Activated CD8-positive, alpha-beta T cell treated with anti-CD3 and anti-CD28 coated beads for 36 hours (primary cell): ENCODE measurements at places on chromosomes 5 and 9. TPM values are rescaled to one million over a fixed set of nuclear protein-coding genes. Genes with fewer than 3 reads are reported as not detected.

- H3K36me3 ChIP-seq = no peaks in the 10 kb centered on the region
- DNase-seq = no peak
- no peaks in the 10 kb centered on the region for H3K27me3 ChIP-seq
- no peak overlapping the region for H3K27ac ChIP-seq
Observed at GRCh38 chr5:116892993-116893392, 318.4 kb upstream of the SEMA6A start.

DNA sequence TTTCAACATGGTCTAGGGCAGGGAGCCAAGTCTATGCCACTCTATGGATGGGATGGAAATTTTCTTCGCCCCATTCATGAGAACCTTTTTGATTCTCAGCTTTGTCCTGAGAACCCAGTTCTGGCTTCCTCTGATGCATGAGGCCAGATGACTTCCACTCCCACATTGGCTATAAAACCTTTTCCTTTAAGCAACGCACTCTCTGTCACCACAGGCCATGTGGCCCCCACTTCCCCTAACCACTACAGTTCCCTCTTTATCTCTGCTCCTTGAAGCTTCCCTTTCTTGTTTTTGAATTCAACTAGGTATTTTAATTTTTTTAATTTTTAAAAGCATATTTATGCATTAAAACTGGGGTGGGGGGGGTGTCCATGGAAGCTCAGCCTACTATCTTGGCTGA lies 401.3 kb downstream of the ENC1 start:
- H3K4me1 ChIP-seq = no peaks in the 10 kb centered on the region
- H3K27ac ChIP-seq = no peak overlapping the region
- H3K4me3 ChIP-seq = no peak overlapping the region
- no peaks in the 10 kb centered on the region for H3K36me3 ChIP-seq
- DNase-seq = no peak
- peaks cover 15% of the 10 kb centered on the region for H3K27me3 ChIP-seq

The CCDC192 gene
- not detected for total RNA-seq

The SUSD3 gene
- total RNA-seq = 36.7 TPM

GRCh38 chr5:34770486-34770885 lies 68.5 kb upstream of the TTC23L start:
- peaks cover 26% of the 10 kb centered on the region for H3K27me3 ChIP-seq
- H3K36me3 ChIP-seq = no peaks in the 10 kb centered on the region
- DNase-seq = no peak
- no peak overlapping the region for H3K27ac ChIP-seq
- H3K4me1 ChIP-seq = no peaks in the 10 kb centered on the region
- no peak overlapping the region for H3K4me3 ChIP-seq

DNA sequence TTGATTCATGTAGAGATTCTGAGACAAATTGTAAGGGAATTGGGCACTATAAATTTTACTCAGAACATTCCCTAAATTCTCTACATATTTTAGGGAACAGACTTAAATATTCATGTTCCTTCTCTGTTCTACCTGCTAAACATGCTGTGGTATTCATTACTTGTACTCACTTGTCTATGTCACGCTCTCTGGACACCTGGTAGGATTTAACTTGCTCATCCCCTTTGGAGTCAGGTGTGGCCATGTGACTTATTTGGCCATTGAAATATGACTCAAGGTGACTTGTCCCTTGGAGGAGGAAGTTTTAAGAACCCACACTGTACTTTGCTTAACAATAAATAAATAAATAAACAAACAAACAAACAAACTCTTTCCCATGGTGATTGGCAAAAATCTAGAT lies 2258.8 kb upstream of the WWC1 start:
- H3K27ac ChIP-seq = no peak overlapping the region
- no peaks in the 10 kb centered on the region for H3K27me3 ChIP-seq
- H3K4me1 ChIP-seq = no peaks in the 10 kb centered on the region
- no peak for DNase-seq

The CDC20B gene
- not detected for total RNA-seq

The PCDHA13 gene
- not detected for total RNA-seq

The LEAP2 gene
- total RNA-seq = 3.5 TPM

DNA sequence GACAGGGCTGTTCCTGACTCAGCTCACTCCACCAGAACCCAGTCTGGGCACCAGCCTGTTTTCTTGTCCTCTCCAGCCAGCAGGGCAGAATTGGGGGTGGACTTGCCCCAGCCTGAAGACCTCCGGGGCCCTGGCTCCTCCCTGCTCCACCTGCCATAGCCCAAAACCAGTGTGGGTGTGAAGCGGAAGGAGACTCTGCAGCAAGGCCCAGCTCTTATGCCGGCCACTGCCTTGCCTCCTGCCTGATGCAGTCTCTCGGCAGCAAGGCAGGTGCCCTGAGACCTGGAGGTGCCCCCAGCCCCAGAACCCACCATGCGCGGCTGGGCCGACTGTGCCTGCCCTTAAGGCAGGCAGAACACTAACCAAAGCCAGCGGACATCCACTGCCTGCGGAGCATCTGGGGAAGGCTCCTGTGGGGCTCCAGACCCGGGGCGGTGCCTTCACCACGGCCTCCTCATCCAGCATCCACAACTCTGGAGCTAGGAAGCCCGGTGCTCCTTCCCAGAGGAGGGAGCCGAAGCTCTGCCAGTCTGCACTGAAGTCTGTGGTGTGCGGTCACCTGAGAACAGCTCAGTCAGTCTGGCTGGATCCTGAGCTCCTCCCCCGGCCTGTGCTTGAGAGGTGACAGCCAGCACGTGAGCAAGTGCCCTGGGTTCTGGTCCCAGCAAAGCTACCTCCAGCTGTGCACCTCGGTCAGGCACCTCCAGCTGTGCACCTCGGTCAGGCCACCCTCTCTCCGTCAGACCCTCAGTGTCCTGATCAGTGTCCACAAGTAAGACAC lies 116.7 kb downstream of the ADAMTS2 start:
- no peaks in the 10 kb centered on the region for H3K27me3 ChIP-seq
- no peaks in the 10 kb centered on the region for H3K4me1 ChIP-seq
- H3K4me3 ChIP-seq = no peak overlapping the region
- no peak for DNase-seq
- no peaks in the 10 kb centered on the region for H3K36me3 ChIP-seq
- no peak overlapping the region for H3K27ac ChIP-seq

The CDC14B gene
- total RNA-seq = 0.27 TPM

The SPATA31C1 gene
- not detected for total RNA-seq

The DRD1 gene
- total RNA-seq = not detected

DNA sequence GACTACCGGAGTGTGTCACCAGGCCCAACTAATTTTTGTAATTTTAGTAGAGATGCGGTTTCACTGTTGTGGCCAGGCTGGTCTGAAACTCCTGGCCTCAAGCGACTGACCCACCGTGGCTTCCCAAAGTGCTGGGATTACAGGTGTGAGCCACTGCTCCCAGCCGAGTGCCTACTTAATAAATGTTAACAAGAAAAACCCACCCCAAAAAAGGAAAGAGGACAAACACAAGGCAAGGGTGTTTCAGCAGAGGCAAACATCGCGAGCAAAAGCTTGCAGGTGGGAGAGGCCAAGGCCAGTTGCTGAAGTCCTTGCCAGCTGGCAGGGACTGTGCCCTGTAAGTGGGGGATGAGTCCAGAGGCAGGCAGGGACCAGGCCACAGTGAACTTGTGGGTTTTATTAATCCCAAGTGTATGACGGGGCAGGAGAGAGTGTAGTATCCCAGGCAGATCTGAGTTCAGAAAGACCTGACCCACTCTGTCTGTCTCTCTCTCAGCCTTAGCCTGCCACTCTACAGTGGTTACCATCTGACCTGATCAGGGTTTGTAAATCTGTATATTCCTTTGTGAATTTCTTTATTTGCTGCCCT lies 6.4 kb upstream of the FPGS start:
- DNase-seq = no peak
- peaks cover 7% of the 10 kb centered on the region for H3K36me3 ChIP-seq
- peaks cover 24% of the 10 kb centered on the region for H3K4me1 ChIP-seq
- peak overlapping the region; percentile 81 for H3K27ac ChIP-seq

GRCh38 chr5:14851050-14851419 lies 20.5 kb downstream of the ANKH start:
- peaks cover 4% of the 10 kb centered on the region for H3K36me3 ChIP-seq
- no peak overlapping the region for H3K27ac ChIP-seq
- H3K4me1 ChIP-seq = peaks cover 10% of the 10 kb centered on the region
- no peak for DNase-seq

GRCh38 chr9:97773723-97774122 lies 76.6 kb upstream of the XPA start:
- no peaks in the 10 kb centered on the region for H3K4me1 ChIP-seq
- no peak for DNase-seq
- peaks cover 12% of the 10 kb centered on the region for H3K27me3 ChIP-seq
- H3K4me3 ChIP-seq = no peak overlapping the region
- H3K36me3 ChIP-seq = no peaks in the 10 kb centered on the region
- no peak overlapping the region for H3K27ac ChIP-seq

- no peak for DNase-seq
- H3K4me1 ChIP-seq = peaks cover 14% of the 10 kb centered on the region
- H3K4me3 ChIP-seq = no peak overlapping the region
- H3K27me3 ChIP-seq = no peaks in the 10 kb centered on the region
- peaks cover 30% of the 10 kb centered on the region for H3K36me3 ChIP-seq
Observed at GRCh38 chr5:41772056-41772455, 98.2 kb downstream of the OXCT1 start.
